Stimulated activated CD8-positive, alpha-beta memory T cell treated with anti-CD3 and anti-CD28 coated beads, Interleukin-7, amount 100 ng/mL, for 1 hour (primary cell): ENCODE measurements at places on chromosomes 11 and 22.

DNA sequence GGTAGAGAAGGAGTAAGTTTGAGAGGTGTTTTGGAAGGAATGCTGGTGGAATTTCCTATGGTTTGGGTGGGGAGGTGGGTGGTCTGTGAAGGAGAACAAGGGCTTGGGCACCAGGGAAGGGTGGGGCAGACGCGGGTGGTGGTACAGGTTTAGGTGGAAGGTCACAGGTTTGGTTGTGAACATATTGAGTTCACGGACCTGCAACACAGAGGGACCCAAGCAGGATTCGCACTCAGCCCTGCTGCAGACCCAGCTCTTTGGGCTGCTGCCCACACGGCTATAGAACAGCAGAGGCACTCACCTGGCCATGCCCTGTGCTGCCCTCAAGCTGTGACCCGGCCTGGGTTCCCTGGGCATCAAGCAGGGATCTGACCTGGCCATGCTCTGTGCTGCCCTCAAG is 33.5 kb upstream of the EMID1 start:
- no peak for DNase-seq

DNA sequence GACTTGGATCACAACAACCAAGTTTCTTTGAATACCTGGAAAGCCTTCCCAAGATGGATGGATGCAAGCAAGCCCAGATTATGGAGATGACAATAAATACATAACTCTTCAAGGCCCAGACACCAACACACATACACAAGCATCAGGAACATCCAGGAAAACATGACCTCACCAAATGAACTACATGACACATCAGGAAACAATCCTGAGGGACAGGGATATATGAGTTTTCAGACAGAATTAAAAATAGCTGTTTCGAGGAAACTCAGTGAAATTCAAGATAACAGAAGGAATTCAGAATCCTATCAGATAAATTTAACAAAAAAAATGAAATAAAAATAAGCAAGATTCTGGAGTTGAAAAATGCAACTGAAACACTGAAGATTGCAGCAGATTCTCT is 659.4 kb downstream of the METTL15 start:
- DNase-seq, result no peak

DNA sequence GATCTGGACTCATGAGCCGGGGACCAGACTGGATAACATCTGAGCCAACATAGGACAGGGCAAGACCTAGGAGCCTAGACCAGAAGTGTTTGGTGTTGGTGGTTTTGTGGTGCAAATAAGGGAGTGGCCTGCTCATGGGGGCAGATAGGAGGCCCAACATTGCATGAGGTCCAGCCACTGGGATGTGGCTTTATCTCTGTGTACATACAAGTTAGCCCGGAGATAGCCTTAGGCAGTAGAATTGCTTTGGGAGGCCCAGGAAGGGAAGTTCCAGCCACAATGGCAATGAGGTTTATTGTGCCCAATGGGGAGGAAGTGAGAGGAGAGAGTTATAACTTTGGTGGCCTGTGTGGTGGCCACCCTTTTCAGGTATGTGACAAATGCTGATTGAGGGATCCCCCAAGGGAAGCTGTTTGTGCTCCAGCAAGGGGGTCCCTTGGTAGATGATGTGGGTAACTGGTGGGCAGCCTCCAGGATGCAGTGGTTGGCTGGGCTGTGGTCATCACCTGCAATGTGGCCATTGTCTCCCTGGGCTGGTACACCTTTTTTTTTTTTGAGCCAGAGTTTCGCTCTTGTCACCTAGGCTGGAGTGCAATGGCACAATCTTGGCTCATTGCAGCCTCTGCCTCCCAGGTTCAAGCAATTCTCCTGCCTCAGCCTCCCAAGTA is 6.4 kb downstream of the LMO2 start:
- no peak for DNase-seq

DNA sequence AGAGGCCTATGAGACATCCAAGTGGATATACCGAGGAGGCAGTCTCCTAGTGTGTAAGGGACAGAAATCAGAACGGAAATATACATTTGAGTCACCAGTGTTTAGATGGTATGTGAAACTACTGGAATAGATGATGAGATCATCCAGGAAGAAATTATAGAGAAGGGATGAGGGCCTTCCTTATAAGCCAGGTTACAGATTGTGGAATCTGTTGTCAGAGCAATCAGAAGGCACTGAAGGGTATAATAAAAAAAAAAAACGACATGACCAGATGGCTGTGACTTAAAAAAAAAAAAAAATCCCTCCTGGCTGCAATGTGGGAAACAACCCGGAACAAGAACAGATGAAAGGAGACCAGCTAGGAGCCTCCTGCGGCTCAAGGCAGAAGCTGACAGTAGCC is 2.7 kb downstream of the MAJIN start:
- no peak for DNase-seq

DNA sequence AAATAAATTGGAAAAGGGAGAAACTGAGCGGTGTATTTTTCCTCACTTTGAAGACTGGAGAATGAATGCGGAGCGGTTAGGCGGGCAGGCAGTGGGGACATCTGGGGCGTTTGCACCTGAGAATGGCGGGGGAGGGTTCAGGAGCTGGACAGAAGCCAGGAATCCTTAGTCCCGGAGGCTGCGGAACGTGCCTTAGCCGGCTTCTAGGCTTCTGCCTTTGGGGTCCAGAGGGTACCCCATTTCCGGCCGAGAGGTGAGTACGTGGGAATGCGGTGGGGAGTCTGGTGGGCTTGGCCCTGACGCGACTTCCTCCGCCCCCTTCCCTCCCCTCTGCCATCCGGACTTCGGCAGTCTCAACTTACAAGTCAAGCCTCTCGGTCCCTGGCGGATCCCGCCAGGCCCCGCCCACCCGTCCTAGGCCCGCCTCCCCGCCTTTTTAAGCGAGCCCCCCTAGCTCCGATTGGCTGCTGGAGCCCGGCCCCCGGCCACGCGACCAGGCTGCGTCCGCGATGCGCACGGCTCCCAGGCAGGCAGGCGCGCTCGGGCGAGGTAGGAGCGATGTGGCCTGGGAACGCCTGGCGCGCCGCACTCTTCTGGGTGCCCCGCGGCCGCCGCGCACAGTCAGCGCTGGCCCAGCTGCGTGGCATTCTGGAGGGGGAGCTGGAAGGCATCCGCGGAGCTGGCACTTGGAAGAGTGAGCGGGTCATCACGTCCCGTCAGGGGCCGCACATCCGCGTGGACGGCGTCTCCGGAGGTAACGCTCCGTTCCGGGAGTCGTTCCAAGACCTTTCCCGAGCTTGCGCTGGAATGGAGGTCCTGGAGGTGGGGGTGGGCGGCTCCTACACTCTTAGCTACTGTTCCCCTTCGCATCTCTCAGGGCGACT is at the start of gene GCAT:
Gene GCAT (plus strand): TSS at position 525 of the 884 bp plus-strand sequence. CDS start 34 bp downstream, at position 559.
- DNase-seq, result peak; percentile 66

GRCh38 chr22:17938484-17938924 is 85.9 kb downstream of the MICAL3 start:
- no peak for DNase-seq

DNA sequence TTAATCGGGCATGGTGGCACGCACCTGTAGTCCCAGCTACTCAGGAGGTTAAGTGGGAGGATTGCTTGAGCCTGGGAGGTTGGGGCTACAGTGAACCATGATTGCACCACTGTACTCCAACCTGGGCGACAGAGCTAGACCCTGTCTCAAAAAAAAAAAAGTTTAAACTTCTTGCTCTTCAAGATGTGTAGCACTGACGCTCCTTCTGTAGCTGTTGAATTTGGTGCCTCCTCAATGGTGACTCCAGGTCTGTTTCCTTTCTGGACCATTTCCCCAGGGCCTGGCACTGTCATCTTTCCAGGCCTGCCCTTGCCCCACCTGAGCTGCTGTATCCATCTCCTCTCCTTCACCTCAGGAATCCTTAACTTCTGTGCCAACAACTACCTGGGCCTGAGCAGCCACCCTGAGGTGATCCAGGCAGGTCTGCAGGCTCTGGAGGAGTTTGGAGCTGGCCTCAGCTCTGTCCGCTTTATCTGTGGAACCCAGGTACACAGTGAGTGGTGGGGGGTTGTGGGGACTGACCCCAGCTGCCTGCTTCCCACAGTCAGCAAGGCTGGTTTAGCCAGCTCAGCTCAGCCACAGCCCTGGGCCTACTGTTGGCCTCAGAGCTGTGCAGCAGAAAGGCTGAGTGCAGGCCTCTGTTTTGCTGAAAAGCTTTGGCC is 2.1 kb downstream of the GCAT start:
- DNase-seq, result no peak

GRCh38 chr11:130114726-130115125 is 44.9 kb upstream of the ST14 start:
- DNase-seq, result no peak

DNA sequence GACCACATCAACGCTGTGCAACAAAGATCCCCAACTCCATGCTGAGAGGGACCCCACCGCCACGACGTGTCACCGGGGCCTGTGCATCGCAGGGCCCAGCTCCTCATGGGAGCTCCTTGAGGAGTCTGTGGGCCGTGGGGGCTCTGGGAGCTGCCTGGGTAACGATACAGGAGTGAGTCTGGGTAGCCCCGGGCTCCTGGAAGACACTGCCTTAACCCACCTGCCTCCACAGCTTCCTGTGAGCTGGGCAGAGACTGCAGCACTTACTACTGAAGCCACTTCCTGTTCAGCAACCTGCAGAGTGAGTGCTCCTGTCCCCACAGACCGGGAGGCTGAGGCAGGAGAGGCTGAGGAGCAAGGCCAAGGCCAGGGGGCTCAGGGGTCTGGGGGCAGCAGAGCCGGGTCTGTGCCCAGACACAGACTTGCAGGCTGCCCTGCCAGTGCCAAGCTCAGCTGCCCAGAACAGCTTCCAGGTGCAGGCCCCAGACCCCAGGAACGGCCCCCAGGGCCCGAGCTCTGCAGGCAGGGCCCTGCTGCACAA is 226.7 kb downstream of the BRD1 start:
- no peak for DNase-seq

- no peak for DNase-seq
Observed at GRCh38 chr11:6607190-6607795, 3.7 kb downstream of the ILK start.

DNA sequence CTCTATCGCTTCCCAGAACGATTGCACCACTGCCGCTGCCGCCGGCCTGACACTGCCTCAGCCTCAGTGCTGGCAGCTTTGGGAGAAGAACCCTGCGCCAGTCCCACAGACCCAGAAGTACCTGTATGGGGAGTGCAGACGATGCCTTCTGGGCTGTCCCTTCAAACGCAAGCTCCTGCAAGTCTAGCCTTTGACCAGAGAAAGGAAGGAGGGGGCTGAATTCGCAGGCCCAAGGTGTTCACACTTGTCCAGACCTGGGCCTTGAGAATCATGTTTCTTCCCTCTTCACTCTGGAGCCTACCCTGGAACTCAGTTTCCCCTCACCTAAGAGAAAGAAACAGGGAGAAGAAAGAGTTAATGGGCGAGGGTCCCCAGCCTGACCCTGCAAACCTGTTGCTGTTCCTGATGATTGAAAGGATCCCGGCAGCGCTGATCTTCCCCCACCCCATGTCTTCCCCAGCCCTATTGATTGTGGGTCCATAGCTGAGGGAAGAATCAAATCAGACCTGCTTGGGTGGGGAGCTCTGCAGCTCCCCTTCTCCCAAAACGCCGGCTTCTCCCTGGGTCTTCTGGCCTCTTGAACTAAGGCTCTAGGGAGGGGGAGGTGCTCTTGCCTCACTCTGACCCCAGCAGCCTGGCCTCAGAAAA is 786 bp upstream of the MCAM start:
- no peak for DNase-seq

GRCh38 chr11:73168925-73169579 is 26.9 kb upstream of the FCHSD2 start:
- DNase-seq, result no peak

GRCh38 chr11:61575886-61576861 is 4.7 kb downstream of the SYT7 start:
- DNase-seq, result no peak

GRCh38 chr11:45182902-45183301 is 36.5 kb downstream of the PRDM11 start:
- DNase-seq, result no peak

GRCh38 chr11:112805658-112806057 is 155.6 kb upstream of the NCAM1 start:
- DNase-seq, result no peak

DNA sequence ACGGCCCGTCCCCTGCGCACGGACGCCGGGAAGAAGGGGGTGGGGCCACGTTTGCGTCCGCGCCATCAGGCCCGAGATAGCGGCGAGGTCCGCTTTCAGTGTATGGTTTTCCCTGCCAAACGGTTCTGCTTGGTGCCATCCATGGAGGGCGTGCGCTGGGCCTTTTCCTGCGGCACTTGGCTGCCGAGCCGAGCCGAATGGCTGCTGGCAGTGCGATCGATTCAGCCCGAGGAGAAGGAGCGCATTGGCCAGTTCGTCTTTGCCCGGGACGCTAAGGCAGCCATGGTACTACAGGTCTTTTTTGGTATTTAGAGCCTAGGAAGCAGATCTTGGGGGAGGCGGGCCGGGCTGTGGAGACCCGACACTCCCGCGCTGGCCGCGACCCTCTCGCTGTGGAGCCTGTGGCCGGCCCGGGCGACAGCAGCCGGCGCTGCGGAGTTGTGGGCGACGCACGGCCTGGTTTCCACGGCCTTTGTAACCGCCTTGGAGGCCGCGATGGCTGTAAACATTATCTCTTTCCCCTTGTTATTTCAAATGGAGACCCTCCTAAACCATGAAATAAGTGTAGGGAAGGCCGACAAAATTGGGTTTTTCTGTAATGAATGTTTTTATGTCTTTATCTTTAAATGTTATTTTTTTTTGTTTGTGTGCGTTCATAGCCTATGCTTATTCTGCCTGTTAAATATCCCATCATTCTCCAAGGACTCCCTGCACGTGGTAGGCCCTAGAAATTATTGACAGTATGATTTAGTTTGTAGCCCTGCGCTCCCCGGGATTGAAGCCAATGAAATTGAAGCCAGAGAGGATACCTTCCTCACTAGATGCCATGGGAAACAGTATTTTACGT is at the start of gene AASDHPPT:
Gene AASDHPPT (plus strand): TSS at position 54 of the 847 bp plus-strand sequence. CDS start 49 bp downstream, at position 103.
- no peak for DNase-seq

- DNase-seq, result no peak
Observed at GRCh38 chr11:107732689-107733051, 20.8 kb upstream of the SLN start.

DNA sequence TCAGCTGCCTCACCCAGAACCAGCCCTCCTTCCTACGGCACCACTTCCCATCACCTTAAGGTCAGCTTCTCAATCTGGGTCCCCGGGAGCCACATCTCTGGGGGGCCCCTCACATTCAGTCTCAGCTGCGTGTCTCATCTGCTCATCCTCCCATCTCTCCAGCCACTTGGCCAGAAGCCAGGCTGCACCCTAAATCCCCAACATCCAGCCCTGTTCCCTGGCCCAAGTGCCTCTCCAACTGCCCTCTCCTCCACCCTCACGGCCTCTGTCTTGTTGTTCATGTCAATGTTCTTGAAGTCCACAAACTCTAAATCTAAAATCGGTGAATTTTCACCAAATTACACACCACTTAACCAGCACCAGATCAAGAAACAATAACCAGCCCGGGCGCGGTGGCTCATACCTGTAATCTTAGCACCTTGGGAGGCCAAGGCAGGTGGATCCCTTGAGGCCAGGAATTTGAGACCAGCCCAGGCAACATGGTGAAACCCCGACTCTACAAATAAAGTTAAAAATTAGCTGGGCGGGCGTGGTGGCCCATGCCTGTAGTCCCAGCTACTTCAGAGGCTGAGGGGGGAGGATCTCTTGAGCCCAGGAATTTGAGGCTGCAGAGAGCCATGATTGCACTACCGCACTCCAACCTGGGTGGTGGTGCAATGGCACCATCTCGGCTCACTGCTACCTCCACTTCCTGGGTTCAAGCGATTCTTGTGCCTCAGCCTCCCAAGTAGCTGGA is 33.7 kb downstream of the A4GALT start:
- DNase-seq, result no peak
